ENCODE measurements at places on chromosomes 1 and 21.
A peak's percentile ranks its signal among the peaks of the same experiment; 100 is the strongest.

DNA sequence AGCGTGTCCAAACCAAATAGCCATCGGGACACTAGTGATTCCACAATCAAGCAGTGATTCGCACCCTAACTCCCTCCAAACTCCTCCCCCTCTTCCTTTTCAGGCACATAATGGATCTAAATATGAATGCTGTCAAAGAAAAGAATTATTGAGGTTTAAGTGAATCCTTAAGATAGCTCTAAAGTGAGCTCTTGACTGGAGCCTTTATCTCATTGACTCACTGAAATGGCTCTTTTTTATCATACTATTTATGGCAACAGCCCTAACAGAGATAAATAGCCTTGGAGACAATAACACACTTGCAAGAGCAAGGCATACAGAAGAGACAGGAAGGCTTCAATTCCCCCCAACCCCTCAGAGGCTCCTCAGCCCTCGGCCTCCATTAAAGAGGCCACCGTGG is 143.3 kb downstream of the PLXNA2 start:
- DNase-seq = no peak

GRCh38 chr1:20426371-20426770 is 59.6 kb downstream of the CAMK2N1 start:
- no peak for DNase-seq

DNA sequence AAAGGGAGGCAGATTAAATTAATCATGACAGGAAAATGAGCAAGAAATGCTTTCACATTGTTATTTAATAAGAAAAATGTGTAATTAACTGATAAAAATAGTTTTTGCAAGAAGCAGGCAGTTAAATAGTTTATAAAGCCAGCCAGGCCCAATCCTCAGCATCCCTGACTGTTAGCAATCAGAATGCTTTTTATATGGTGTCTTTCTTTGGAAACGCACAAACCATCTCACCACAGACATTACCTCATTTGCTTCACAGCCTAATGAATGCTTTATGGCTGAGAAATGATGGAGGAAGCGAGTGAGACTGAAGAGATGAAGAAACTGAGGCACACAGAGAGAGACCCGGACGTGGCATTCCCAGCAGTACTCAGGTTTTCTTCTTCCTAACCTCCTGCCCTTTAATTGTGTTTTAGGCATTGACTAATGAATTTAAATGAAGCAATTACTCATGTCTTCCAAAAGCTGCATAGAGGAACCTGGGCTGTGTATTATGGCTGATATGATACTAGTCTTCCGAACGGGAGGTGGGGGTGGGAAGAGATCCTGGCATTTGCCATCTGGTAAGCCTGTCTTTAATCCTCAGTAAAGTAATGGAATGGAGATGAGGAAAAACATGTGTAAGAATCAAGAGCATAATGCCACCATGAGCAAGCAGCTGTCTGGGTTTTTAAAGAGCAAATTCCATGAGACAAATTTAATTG is 116.1 kb upstream of the LMO4 start:
- DNase-seq = no peak

GRCh38 chr1:243254233-243254926 is 701 bp downstream of the CEP170 start:
- DNase-seq = peak; percentile 75

DNA sequence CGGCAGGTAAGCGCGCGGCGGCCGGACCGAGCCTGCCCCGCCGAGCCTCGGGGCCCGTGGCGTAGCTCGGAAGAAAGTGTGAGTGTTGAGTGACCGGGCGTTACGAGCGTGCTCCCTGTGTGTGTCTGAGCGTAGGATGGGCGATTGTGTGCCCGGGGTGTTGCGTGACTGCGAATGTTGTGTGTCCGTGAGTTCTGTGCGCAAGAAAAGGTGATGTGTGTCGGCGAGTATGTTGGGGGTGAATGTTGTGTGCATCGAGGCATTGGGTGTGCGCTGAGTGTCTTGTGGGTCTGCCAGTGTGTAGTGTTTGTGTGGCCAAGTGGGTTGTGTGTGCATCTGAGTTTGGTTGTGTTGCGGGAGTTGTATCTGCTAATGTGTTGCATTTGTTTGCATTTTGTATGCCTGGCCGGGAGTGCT is 398 bp downstream of the PTPRU start:
- DNase-seq = no peak

DNA sequence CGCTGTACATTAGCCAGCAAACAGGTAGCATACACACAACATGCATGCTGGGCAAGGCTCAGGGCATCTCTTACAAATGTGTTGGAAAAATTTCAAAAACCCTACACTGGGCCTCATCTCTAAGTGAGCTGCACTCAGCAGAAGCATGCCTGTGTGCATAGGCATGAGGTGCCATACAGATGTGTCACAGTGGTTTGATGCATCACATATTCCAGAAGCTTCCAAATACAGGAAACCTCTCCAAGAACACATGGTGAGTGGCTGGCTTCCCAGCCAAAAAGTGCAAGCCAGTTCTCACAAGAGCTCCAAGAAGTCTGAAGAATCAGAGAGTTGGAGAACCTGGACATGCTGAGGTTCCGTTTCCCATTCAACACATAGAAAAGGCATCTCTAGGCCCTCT is 58.3 kb downstream of the CD46 start:
- peak; percentile 91 for DNase-seq

DNA sequence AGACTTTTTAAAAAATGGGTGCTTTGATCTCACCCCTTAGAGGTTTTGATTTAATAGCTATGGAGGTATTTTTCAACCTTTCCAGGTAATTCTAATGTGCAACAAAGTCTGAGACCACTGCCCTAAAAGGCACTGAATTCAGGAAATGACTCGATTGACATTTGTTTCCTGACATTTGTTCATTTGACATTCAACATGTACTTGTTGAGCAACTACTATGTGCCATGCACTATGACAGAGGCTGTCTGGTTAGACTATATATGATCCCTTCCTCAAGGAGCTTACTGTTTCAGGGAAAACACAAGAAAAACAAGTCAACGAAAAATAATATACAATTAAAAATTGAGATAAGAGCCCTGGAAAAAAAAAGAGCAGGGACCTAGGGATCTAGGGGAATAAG is 25.6 kb upstream of the AVPR1B start:
- no peak for DNase-seq

- no peak for DNase-seq
Observed at GRCh38 chr1:22711071-22711470, 432 bp downstream of the EPHB2 start.

DNA sequence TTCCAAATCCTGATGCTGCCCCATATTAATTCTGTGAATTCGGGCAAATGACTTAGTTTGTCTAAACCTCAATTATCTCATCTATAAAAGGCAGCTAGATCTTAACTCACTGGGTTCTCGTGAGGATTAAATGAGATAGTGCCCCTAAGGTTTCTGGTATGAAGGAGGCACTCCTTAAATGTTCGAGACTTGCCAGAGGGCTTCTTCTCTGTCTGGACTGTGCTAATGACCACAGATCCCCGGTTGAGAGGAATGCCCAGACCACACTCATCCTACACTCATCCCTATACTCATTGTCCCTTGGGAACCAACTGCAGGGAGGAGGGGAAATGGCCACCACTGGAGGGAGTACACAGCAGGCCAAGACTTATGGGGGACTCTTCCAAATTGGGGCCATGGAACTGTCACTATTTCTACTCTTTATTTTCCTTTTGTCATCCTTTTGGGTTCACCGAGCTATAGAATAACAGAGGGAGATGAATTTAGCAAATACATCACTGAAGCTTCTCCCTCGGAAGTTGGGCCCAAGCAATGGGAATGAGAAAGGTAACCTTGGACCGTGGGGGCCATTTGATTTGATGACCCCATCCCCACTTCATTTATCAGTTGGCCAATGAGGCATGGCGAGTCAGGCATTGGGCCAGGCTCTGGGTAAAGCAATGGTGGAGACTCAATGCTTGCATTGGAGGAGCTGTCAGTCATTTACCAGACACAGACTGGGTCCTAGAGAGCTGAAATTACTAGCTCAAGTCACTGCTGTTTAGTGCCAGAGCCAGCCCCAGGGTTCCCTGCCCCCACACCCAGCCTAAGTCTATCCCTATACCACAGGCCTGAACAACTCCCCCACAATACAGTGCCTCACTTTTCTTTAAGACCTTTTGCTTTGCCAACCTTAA is 5.1 kb downstream of the ATF3 start:
- peak; percentile 88 for DNase-seq

GRCh38 chr1:59477286-59477685 is 180.4 kb downstream of the FGGY start:
- peak; percentile 94 for DNase-seq

DNA sequence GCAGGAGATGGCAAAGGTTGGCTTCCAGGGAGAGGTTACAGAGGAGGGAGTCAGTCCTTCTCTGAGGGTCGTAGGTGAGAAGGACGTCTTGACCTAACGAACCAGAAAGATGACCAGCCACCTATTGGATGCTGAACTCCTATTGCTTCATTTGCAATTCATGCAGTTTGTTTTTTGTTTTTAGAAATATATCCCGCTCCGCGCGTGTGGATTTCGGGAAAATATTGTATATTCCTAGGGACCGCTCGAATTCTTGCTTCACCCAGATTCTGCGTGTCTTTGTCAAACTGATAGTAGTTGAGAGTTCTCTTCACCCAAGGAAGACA is 564 bp downstream of the DISP1 start:
- no peak for DNase-seq

GRCh38 chr1:114076308-114076707 is 77.4 kb downstream of the SYT6 start:
- no peak for DNase-seq

- DNase-seq = no peak
Observed at GRCh38 chr1:110872745-110873720, at the start of gene CD53. Gene CD53 (plus strand): TSS chr1:110873148. CDS start chr1:110891409, 18,261 bp downstream.

DNA sequence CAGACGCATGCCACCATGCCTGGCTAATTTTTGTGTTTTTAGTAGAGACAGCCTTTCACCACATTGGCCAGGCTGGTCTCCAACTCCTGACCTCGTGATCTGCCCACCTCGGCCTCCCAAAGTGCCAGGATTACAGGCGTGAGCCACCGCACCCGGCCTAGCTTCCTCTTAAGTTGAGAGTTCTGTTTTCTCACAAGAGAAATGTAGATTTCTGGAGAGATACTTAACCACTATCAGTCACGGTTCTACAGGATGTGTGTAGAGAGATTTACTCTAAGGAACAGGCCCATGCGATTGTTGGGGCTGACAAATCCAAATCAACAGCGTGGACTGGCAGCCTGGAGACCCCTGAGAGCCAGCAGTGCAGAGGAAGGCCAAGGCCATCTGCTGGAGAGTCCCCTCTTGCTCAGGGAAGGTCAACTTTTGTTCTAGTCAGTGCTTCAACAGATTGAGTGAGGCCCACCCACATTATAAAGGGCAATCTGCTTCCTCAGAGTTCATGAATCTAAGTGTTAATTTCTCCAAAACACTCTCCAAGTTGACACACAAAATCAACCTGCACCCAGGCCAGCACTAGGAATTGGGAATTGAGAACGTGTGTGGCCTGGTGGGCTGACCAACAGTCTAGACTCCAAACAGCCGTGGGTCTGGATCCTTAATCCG is 38.7 kb downstream of the CHAF1B start:
- no peak for DNase-seq

- no peak for DNase-seq
Observed at GRCh38 chr1:246591047-246591446, 24.8 kb downstream of the CNST start.

DNA sequence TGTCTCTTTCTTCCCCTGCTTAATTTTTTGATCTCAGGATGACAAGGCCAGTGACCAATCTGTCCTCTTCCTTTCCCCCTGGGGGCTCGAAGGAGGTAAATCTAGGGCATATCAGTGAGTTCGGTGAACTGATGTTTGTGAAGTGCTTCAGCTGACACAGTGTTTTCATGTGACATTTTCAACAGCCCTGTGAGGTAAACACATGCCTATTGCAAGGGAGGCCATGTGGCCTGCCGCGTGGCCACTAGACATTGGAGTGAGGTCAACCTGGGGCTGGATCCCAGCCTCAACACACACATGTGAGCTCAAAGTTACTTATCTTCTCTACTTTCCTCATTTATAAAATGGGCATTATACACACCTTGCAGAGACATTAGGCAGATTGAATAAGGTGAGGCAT is 126.3 kb downstream of the PLPP3 start:
- DNase-seq = no peak

DNA sequence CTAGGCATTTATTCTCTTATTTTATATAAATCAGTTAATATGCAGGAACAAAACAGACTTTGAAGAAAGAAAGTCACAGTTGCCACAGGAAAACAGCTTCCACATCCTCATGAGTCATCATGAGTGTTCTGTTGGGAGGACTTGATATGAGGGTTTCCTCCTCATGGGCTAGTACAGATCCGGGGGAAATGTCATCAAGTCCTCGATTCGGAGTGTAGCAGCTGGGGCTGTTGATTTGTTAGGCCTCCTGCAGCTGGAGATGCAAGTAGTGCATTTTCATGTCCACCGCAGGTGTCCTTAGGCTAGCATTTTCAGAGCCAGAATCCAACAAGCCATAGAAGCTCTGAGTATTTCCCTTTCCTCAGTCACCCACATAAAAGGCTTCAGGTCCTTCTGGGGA is 36.7 kb downstream of the ADAM30 start:
- peak; percentile 90 for DNase-seq

DNA sequence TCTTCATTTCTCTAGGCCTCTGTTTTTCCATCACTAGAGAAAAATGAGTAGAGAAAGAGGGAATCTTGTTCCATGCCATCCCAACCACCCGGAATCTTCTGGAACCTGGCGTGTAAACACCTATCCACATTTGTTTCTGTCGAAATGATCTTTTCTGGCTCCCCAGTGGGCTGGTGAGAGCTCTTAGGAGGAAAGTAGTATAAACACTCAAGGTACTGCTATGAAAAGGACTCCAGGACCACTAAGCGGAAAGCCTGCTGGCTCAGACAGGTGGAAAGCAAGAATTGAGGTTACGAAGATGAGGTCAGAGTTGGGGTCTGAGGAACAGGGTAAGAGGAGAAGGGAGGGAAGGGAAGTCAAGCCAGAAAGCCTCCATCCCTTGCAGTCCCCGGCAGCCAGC is 90.8 kb downstream of the PLXNA2 start:
- no peak for DNase-seq

DNA sequence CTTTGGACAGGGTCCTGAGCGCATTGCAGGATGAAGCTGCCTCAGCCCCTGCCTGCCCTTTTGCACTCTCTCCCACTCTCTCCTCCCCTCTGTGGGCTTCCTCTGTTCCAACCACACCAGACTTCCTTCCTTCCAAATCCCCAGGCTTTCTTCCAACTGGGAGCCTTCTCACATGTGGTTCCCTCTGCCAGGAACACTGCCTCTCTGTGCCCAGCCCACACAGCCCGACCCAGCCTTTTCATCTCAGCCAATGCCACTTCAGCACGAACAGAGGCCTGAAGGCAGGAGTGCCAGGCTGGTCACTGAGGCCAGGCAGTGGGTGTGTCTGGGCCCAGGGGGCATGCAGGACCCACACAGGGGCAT is 5.9 kb downstream of the SELENON start:
- DNase-seq = peak; percentile 66

GRCh38 chr1:176577646-176578197 is 114.7 kb downstream of the PAPPA2 start:
- DNase-seq = peak; percentile 88

DNA sequence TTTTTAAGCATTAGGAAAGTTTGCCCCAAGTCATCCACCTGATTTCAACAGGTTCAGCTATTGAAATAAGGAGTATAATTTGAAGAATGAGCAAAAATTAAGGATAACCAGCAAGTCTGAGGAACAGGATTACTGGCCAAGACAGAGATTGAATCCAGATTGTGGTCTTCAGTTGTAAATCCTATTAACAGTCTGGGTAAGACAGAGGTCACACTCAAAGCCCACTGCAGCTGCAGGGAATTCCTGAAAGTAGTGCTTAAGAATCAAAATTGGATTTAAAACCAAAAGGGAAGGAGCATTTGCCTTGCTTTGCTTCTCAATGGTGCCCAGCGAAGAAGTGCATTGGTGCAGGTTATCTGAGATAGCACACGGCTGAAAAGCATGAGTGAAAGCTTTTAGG is 6.4 kb upstream of the LORICRIN start:
- DNase-seq = no peak

Measured in fibroblast of mammary gland (primary cell).